ENCODE measurements at places on chromosomes 6 and 20.

- H3K27ac ChIP-seq = no peak overlapping the region
- H3K27me3 ChIP-seq = no peaks in the 10 kb centered on the region
- no peak overlapping the region for H3K4me3 ChIP-seq
- no peak for DNase-seq
Observed at GRCh38 chr6:49151957-49152356, 311.1 kb downstream of the MMUT start.

DNA sequence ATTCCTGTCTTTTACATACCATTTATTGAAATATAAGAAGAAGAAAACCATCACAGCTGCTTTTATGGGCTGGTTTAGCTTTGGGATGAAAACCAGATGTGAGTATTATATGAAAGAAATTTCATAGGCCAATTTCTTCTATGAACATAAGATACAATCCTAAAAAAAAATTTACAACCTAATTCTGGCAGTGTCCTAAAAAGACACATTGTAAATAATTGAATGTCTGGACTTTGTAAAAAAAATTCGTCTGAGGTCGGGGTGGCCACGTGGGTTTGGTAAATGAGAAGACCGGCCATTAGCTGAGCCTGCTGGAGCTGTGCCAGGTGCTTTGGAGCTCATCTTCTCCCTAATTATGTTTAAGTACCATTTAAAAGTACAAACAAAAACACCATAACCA is 26.8 kb downstream of the DACT2 start:
- H3K36me3 ChIP-seq = no peaks in the 10 kb centered on the region
- no peak overlapping the region for H3K27ac ChIP-seq
- peaks cover 5% of the 10 kb centered on the region for H3K4me1 ChIP-seq
- no peak overlapping the region for H3K4me3 ChIP-seq
- H3K27me3 ChIP-seq = peaks cover 24% of the 10 kb centered on the region

DNA sequence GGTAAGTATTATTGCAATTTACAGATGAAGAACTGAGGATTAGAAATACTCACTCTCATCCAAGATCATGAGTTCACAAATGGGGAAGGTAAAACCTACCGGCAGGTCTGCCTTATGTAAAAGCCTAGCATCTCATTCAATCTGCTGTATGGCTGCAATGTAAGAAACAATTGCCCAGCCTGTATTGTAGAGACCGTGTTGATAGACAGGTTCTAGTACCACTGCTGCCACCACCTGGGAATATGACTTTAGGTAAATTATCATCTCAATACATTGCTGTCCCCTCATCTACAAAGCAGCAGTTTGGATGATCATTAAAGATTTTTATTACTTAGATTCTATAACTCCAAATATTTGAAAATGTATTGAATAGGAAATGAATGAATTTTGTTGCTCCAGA is 23.3 kb upstream of the ARHGAP18 start:
- H3K4me3 ChIP-seq = no peak overlapping the region
- no peaks in the 10 kb centered on the region for H3K27me3 ChIP-seq
- no peak overlapping the region for H3K27ac ChIP-seq
- DNase-seq = no peak
- no peaks in the 10 kb centered on the region for H3K4me1 ChIP-seq

- peak overlapping the region; percentile 6 for H3K4me3 ChIP-seq
- DNase-seq = no peak
- peak overlapping the region; percentile 86 for H3K27ac ChIP-seq
- H3K27me3 ChIP-seq = no peaks in the 10 kb centered on the region
- peaks cover 6% of the 10 kb centered on the region for H3K4me1 ChIP-seq
- no peaks in the 10 kb centered on the region for H3K36me3 ChIP-seq
Observed at GRCh38 chr6:21264288-21265033, 329.1 kb upstream of the SOX4 start.

- no peak for DNase-seq
- H3K27me3 ChIP-seq = peaks cover 49% of the 10 kb centered on the region
- no peak overlapping the region for H3K27ac ChIP-seq
- no peaks in the 10 kb centered on the region for H3K4me1 ChIP-seq
- no peak overlapping the region for H3K4me3 ChIP-seq
Observed at GRCh38 chr20:58042591-58042990, 185.9 kb downstream of the ANKRD60 start.

DNA sequence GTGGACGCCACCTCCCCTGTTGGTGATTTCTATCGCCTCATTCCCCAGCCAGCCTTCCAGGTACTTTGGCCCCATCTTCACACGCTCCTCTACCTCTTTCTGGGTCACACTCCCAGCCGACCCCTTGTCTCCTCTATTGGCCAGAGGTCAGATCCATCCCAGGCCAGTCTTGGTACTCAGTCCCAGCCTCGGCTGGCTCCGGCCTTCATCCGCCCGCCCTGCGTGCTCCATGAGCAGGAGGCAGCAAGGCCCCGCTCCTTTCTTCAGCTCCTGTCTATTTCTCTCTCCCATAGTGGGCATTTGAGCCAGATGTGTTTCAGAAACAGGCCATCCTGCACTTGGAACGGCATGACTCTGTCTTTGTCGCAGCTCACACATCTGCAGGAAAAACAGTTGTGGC is 2.6 kb downstream of the SKIC2 start:
- no peaks in the 10 kb centered on the region for H3K27me3 ChIP-seq
- H3K27ac ChIP-seq = no peak overlapping the region
- H3K4me1 ChIP-seq = peaks cover 22% of the 10 kb centered on the region
- H3K36me3 ChIP-seq = peaks cover 7% of the 10 kb centered on the region

DNA sequence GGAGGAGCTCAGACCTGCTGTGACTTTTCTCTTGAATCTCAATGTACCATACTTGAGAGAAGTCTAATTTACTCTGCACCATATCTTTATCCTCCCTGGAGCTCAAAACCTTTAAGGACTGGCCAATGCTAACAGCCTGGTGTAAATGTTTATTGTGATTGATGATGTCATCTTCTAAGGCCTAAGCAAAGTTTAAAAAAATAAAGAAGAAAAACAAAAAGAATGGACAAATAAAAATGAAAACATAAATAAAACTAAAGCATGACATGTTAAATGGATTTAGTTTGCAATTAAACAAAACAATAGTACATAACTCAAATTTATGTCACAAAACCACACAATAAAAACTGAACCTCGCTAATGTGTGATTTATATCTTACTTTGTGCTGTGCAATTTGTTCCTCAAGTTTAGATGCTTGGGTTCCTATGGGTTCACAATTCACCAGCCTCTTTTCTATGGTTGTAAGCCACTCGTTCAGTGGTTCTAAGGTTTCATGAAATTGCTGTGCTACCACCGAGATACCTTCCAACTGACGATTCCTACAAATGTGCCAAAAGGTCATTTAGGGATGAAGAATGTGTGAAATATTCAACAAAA is 113.0 kb downstream of the DST start:
- peaks cover 48% of the 10 kb centered on the region for H3K36me3 ChIP-seq
- DNase-seq = no peak
- no peaks in the 10 kb centered on the region for H3K27me3 ChIP-seq
- H3K27ac ChIP-seq = no peak overlapping the region
- peaks cover 14% of the 10 kb centered on the region for H3K4me1 ChIP-seq
- no peak overlapping the region for H3K4me3 ChIP-seq

DNA sequence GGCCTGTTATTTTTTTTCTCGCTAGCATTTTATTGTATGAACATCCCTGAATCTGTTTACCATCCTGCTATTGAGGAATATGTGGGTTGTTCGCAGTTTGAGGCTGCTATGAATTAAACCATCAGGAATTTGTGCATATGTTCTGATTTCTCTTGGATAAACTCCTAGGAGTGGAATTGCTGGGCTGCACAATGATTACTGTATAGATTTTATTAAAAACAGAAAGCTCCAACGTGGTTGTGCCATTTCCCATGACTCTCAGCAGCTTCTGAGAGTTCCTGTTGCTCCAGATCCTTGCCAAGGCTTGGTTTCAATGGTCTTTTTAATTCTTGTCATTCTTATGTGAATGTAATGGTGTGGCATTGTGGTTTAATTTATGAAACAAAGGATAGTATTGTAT is 75.1 kb downstream of the EDN3 start:
- no peak overlapping the region for H3K4me3 ChIP-seq
- H3K4me1 ChIP-seq = peaks cover 17% of the 10 kb centered on the region
- no peak overlapping the region for H3K27ac ChIP-seq
- H3K36me3 ChIP-seq = no peaks in the 10 kb centered on the region

DNA sequence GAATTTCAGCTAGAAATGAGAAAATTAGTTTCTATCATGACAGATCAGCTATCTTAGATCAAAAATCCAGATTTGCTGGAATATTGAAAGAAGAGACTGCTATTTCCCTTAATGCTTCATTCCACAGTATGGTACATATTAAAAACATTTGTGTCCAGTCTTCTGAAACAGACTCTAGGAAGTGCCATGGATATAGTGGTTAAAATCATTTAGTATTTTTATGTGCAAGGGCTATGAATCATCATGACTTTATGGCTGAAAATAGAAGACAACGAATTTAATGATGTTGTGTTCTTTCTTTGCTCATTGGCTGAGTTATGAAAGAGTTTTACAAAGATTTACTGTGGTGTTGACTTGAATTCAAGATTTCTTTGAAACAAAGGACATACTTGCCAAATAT is 146.6 kb downstream of the ANKRD60 start:
- no peaks in the 10 kb centered on the region for H3K4me1 ChIP-seq
- no peak for DNase-seq
- peaks cover 10% of the 10 kb centered on the region for H3K27me3 ChIP-seq
- no peak overlapping the region for H3K4me3 ChIP-seq
- H3K36me3 ChIP-seq = no peaks in the 10 kb centered on the region

DNA sequence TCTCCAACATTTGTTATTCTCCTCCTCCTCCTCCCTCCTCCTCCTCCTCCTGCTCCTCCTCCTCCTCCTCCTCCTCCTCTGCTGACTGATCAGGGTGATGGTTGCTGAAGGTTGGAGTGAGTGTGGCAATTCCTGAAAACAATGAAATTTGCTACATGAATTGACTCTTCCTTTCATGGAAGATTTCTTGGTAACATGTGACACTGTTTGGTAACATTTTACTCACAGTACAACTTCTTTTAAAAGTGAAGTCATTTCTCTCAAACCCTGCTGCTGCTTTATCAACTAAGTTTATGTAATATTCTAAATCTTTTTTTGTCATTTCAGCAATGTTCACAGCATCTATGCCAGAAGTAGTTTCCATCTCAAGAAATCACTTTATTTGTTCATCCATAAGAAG is 543.0 kb downstream of the MAFB start:
- H3K36me3 ChIP-seq = no peaks in the 10 kb centered on the region
- no peak for DNase-seq
- H3K4me3 ChIP-seq = no peak overlapping the region
- no peak overlapping the region for H3K27ac ChIP-seq
- peaks cover 7% of the 10 kb centered on the region for H3K4me1 ChIP-seq

- H3K4me1 ChIP-seq = no peaks in the 10 kb centered on the region
- H3K27ac ChIP-seq = no peak overlapping the region
- no peak for DNase-seq
Observed at GRCh38 chr20:40768105-40768504, 79.1 kb upstream of the MAFB start.

DNA sequence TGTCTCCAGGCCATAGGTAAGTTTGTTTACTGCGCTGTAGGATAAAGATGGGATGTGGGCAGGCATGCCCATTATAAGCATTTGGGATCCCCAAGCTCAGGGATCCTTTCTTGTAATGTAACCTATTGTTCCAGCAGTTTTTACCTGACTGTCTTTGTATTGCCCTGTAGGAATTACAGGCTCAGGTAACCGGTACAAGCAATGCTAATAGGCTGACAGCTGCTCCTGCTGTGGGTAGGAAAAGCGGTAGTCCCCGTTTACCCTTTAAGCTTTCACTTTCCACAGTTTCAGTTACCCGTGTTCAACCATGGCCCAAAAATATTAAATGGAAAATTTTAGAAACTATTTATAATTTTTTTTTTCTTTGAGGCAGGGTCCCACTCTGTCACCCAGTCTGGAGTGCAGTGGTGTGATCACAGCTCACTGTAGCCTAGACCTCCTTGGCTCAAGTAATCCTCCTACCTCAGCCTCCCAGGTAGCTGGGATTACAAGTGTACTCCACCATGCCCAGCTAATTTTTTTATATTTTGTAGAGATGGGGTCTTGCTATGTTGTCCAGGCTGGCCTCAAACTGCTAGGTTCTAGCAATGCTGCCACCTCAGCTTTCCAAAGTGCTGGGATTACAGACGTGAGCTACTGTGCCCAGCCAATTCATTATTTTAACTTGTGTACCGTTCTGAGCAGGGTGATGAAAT is 108.6 kb downstream of the CDYL start:
- H3K36me3 ChIP-seq = peaks cover 6% of the 10 kb centered on the region
- H3K27ac ChIP-seq = no peak overlapping the region
- H3K4me1 ChIP-seq = peaks cover 11% of the 10 kb centered on the region
- no peak for DNase-seq
- H3K27me3 ChIP-seq = no peaks in the 10 kb centered on the region

GRCh38 chr6:5333658-5334057 is 72.3 kb downstream of the FARS2 start:
- H3K27me3 ChIP-seq = no peaks in the 10 kb centered on the region
- no peak overlapping the region for H3K27ac ChIP-seq
- no peak overlapping the region for H3K4me3 ChIP-seq
- H3K4me1 ChIP-seq = no peaks in the 10 kb centered on the region
- DNase-seq = no peak

- no peaks in the 10 kb centered on the region for H3K36me3 ChIP-seq
- H3K27me3 ChIP-seq = peaks cover 8% of the 10 kb centered on the region
Observed at GRCh38 chr20:62068997-62069396, 3.3 kb upstream of the TAF4 start.

DNA sequence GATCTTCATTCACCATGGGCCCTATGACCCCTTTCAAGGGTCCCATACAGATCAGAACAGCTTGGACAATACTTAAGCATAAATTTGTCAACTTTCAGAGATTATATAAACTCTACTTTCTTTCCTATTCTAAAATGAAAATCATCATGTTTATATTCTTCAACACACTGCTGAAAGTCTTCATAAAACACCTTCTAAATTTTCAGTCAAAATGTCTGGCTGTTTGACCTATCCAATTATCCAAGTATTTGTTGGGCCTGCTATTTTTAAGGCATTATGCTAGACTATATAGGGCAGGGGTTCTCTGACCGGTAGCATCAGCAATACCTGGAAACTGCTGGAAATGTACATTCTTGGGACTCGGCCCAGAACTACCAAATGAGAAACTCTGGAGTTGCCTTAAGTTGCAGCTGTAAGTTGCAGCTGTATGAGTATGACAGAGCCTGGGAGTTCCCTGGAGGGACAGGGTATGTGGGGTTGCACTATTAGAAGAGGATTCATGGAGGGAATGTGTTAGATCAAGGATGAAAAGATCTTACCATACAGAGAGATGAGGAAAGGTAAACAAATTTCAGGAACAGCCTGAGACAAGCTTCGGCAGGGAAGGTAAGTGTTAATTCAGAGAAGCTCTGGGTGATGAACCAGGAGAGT is 293.0 kb downstream of the ADGB start:
- H3K36me3 ChIP-seq = no peaks in the 10 kb centered on the region
- no peaks in the 10 kb centered on the region for H3K4me1 ChIP-seq
- DNase-seq = no peak
- H3K4me3 ChIP-seq = no peak overlapping the region
- no peak overlapping the region for H3K27ac ChIP-seq
- H3K27me3 ChIP-seq = peaks cover 5% of the 10 kb centered on the region

DNA sequence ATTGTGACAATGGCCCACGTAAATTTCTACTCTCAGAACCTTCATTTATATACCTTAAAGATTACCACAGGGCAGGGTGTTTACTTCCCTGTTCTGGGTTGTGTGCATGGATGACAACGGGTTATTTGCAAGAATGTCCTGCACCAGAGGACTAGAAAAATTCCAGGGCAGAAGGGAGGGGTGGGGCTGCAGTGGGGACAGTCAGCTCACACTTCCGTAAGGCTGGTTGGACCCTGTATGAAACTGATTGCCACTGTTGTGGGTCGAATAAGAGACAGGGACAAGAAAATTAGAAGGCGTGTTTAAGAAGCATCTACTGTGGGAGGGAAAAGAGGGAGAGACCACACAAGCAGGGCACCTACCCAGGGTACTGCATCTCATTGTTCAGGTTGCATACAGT is 96.5 kb downstream of the SNAP25 start:
- H3K4me3 ChIP-seq = no peak overlapping the region
- peaks cover 20% of the 10 kb centered on the region for H3K4me1 ChIP-seq
- DNase-seq = no peak

All from type B pancreatic cell (in vitro differentiated cells).